Pancreas (tissue), 10 donors: ENCODE measurements at places on chromosomes 12 and 14.

GRCh38 chr12:56202366-56202765 lies 13.1 kb upstream of the SMARCC2 start:
- no peak overlapping the region for H3K4me3 ChIP-seq
- H3K36me3 ChIP-seq: peaks cover 3% of the 10 kb centered on the region
- no peak for DNase-seq
- no peaks in the 10 kb centered on the region for H3K4me1 ChIP-seq
- no peak overlapping the region for H3K27ac ChIP-seq

- H3K27ac ChIP-seq: no peak overlapping the region
- no peak for DNase-seq
- no peaks in the 10 kb centered on the region for H3K27me3 ChIP-seq
- no peak overlapping the region for H3K4me3 ChIP-seq
- no peaks in the 10 kb centered on the region for H3K4me1 ChIP-seq
Measured at GRCh38 chr12:109840305-109841074, 7.3 kb upstream of the TRPV4 start.

- H3K27ac ChIP-seq: no peak overlapping the region
- H3K4me3 ChIP-seq: no peak overlapping the region
- no peaks in the 10 kb centered on the region for H3K4me1 ChIP-seq
- DNase-seq: no peak
- H3K36me3 ChIP-seq: no peaks in the 10 kb centered on the region
Measured at GRCh38 chr12:103441437-103442181, 54.2 kb downstream of the C12orf42 start.

GRCh38 chr12:442235-442884 lies 17.4 kb upstream of the B4GALNT3 start:
- no peak overlapping the region for H3K4me3 ChIP-seq
- no peak overlapping the region for H3K27ac ChIP-seq
- DNase-seq: no peak
- no peaks in the 10 kb centered on the region for H3K27me3 ChIP-seq

DNA sequence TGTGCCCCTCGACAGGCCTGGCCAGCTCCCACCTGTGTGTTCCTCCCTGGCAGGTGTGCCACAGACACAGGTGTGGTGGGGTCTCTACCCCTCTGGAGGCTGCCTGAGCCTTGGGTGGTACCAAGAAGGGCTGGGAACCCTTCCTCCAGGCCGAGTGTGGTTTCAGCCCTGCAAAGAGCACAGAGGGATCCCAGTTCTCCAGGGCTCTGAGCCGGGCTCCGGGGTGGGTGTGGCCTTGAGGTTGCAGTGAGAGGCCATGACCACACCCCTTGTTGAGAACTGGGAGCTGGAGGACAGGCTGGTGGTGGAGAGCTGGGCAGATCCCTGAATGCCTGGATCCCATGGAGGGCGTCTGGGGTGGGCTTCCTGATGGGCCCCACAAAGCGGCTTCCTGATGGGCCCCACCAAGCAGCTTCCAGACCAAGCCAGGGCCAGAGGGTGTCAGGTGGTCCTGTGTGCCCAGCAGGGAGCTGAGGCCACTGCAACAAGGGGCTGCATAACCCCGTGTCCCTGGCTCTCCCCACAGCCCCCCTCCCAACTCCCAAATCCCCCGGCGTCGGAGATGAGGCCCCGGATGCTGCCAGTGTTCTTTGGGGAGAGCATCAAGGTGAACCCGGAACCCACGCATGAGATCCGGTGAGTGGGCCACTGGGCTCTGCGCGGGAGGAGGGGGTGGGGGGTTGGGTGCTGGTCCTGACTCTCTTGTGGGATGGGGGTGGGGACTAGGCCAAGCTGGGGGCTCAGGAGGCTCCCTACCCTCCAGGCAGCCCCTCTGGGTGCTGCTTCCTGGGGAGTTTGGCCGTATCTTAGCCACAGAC lies 16.6 kb downstream of the RFLNA start:
- no peaks in the 10 kb centered on the region for H3K4me1 ChIP-seq
- no peak overlapping the region for H3K4me3 ChIP-seq
- no peaks in the 10 kb centered on the region for H3K27me3 ChIP-seq
- H3K27ac ChIP-seq: no peak overlapping the region

DNA sequence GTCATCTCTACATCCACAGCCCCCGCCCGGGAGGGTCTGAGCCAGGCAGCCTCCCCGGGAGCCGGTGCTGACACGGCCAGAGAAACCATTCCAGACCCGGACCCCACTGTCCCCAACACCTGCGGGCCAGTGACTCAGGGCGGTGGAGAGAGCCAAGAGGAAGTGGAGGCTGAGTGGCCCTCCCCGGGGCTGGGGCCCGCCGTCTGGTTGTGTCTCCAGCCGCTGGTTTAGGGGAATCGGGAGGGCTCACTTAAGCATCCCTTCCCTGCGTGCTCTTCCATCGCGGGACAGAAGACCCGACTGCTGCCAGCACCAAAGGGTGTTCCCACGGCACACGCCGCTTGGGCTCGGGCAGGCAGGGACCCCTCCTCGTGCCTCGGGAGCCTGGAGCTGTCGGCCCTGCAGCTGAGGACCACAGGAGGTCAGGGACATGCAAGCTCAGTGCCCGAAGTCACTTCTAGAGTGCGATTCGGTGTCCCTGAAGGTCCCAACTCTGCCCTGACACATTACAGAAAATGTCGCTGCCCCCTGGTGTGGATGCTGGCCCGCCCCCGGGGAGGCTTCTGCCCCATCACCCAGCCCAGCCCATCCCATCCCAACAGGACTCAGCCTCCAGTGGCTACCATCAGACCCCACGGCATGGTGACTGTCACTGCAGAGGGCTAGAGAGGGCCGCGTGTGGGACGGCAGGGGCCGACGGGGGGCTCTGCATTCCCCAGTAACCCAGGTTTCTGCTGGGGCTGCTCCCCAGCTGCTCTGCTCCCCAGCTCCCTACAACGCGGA lies 50.8 kb downstream of the GALNT9 start:
- DNase-seq: no peak
- no peaks in the 10 kb centered on the region for H3K27me3 ChIP-seq
- no peaks in the 10 kb centered on the region for H3K4me1 ChIP-seq
- no peaks in the 10 kb centered on the region for H3K36me3 ChIP-seq

DNA sequence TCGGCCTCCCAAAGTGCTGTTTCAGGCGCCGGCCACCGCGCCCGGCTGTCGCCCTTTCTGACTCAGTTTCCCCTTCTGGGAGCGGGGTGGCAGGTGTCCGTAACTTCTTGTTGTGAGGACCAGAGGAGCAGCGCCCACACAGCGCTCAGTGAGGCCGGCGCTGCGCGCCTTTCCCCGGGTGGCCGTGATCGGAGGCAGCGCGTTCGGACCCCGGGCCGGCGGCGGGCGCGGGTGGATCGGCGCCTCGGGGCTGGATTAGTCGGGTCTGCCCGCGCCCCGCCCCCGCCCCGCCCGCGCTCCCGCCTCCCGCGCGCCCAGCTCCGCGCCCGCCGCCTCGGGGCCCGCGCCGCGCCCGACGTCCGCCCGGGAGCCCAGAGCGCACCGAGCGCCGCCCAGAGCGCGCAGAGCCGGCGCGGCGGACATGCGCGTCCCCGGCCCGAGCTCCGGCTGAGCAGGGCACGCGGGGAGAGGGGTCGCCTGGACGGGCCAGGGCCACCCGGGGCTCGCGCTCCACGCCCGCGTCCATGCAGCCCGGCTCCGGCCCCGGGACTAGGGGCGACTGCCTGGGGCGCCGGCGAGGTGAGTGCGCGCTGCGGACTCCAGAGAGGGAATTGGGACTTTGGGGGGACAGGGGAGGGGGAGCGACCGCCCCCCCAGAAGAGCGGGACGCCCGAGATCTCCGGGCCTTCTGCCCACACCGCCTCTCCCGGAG lies 50.6 kb downstream of the LRCOL1 start:
- H3K4me3 ChIP-seq: peak overlapping the region; percentile 71
- no peak for DNase-seq
- peaks cover 7% of the 10 kb centered on the region for H3K4me1 ChIP-seq
- H3K27ac ChIP-seq: no peak overlapping the region

DNA sequence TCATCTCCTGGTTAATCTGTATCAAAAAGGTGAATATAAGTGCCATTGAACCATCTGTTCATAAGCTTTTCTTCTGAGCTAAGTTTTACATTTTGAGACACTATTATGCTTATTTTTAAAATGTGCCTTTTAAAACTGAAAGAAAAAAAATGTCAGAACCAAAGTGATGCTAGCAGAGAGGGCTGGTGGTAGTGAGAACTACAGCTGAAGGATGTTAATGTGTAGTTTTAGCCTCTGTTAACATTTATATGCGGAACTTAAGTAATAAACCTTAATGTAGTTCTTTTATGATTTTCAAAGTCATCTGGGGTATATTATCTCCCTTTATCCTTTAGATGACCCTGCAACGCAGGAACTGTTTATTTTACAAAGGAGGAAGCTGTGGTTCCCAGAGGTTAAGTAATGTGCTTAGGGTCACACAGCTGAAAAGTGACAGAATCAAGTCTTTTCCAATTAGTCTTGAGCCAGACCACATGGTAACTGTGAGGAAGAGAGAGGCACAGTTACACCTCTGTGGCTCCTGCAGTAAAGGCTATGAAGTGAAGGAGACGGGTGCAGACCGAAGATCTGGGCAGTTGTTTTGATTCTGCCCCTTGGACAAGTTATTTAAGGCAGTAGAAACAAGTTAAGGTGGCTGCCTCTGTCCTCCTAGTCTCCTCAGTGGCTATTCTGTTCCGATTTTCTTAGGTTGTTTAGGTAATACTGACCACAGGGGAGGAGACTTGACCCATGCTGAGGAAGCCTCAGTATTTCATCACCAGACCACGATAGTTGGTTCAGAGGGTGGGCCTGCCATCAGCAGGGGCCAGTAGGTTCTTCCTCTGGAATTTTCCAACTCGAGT lies 23.9 kb downstream of the GNG2 start:
- no peak overlapping the region for H3K27ac ChIP-seq
- no peak overlapping the region for H3K4me3 ChIP-seq
- H3K36me3 ChIP-seq: no peaks in the 10 kb centered on the region
- no peaks in the 10 kb centered on the region for H3K4me1 ChIP-seq
- DNase-seq: no peak

DNA sequence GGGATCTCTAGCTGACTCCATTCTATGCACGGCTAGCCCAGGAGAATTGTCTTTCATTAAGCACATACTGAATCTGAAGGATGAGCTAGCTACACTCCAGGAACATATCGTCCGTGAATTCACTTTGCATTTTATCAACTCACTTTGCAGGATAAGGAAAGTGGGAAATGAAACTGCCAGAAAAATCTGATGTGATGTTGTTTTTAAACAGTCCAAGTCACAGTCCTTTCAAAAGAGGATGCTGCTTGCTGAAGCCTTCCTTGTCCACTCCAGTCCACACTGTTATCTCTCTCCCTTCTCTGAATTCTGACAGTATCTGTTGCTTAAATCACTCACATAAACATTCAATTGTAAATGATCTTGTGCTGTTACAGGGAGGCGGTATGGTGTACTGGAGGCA lies 12.7 kb upstream of the TMCC3 start:
- H3K4me1 ChIP-seq: no peaks in the 10 kb centered on the region
- DNase-seq: no peak
- no peak overlapping the region for H3K4me3 ChIP-seq
- no peaks in the 10 kb centered on the region for H3K36me3 ChIP-seq
- H3K27me3 ChIP-seq: no peaks in the 10 kb centered on the region

DNA sequence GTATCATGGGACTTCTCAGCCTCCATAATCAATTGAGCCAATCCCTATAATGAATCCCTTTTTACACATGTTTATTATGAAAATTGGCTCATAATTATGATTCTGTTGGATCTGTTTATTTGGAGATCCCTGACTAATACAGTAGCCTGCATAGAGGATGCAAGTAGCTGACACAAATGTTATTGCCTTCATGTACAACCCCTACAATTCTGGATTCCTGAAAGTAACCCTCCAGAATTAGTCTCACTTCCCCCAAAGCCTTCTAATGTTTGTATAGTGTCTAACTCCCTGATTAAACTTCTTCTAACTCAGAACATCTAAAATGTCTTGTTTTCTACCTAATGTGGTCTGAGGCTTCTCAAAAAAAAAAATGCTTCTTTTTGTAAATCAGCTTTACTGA lies 6.6 kb upstream of the SMIM10L1 start:
- DNase-seq: no peak
- H3K27me3 ChIP-seq: no peaks in the 10 kb centered on the region
- no peaks in the 10 kb centered on the region for H3K4me1 ChIP-seq
- H3K36me3 ChIP-seq: no peaks in the 10 kb centered on the region
- no peak overlapping the region for H3K4me3 ChIP-seq
- no peak overlapping the region for H3K27ac ChIP-seq

GRCh38 chr12:108308395-108309085 lies 30.6 kb downstream of the CMKLR1 start:
- H3K4me3 ChIP-seq: no peak overlapping the region
- H3K27ac ChIP-seq: no peak overlapping the region

GRCh38 chr14:72902801-72903530 lies 9.1 kb upstream of the DPF3 start:
- no peak overlapping the region for H3K27ac ChIP-seq
- no peaks in the 10 kb centered on the region for H3K36me3 ChIP-seq
- H3K27me3 ChIP-seq: no peaks in the 10 kb centered on the region
- H3K4me1 ChIP-seq: no peaks in the 10 kb centered on the region
- no peak overlapping the region for H3K4me3 ChIP-seq

DNA sequence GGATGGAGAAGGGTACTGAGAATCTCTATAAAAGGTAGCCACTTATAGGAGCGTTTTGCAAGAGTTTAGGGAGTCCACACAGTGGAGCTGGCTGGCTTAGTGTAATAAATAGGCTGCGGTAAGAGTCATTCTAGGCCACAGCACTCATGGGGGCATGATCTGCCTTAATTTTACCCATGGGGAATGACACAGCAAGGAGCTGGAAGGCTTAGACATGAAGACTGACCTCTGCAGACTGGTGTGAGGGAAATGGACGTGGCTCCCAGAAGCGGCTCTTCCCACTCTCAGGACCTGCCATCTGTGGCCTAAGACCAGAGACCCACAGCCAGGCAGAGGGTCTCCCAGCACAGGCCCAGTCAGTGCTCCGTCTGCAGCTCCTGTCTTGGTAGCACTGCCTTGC lies 173.3 kb downstream of the PPM1H start:
- no peaks in the 10 kb centered on the region for H3K4me1 ChIP-seq
- no peak for DNase-seq
- no peak overlapping the region for H3K27ac ChIP-seq
- H3K36me3 ChIP-seq: no peaks in the 10 kb centered on the region
- no peak overlapping the region for H3K4me3 ChIP-seq
- no peaks in the 10 kb centered on the region for H3K27me3 ChIP-seq

GRCh38 chr12:132099739-132100138 lies 44.4 kb downstream of the DDX51 start:
- H3K4me1 ChIP-seq: no peaks in the 10 kb centered on the region
- no peak for DNase-seq
- no peaks in the 10 kb centered on the region for H3K36me3 ChIP-seq
- H3K27me3 ChIP-seq: no peaks in the 10 kb centered on the region
- H3K4me3 ChIP-seq: no peak overlapping the region
- no peak overlapping the region for H3K27ac ChIP-seq

- no peak overlapping the region for H3K27ac ChIP-seq
- no peaks in the 10 kb centered on the region for H3K4me1 ChIP-seq
- H3K27me3 ChIP-seq: no peaks in the 10 kb centered on the region
- H3K36me3 ChIP-seq: no peaks in the 10 kb centered on the region
Measured at GRCh38 chr12:128727461-128727860, 96.3 kb downstream of the SLC15A4 start.
